Activated CD8-positive, alpha-beta T cell treated with anti-CD3 and anti-CD28 coated beads, Interleukin-2, amount 10 ng/mL, durations not matched to agents 7 days and 5 days (primary cell): ENCODE measurements at places on chromosomes 12 and 14.

DNA sequence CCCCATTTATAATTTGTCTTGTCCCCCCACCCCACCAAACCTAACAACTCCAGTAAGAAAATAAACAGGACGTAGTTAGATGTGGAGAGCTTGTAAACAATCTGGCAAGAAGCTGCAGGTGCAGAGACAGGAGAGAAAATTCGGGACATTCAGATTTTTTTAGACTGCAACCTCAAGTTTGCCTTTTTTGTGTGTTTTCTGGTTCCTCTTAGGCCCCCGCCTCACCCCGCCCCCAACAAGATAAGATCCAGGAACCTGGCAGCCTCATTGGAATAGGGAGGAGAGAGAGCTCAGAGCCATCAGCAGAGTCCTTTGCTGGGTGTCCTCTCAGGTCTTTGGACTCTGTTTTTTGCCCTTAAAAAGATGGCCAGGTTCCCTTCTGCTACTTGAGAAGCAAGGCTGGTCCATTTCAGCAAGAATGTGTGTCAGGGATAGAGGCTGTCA lies 2.9 kb downstream of the HOXC10 start:
- DNase-seq: no peak

DNA sequence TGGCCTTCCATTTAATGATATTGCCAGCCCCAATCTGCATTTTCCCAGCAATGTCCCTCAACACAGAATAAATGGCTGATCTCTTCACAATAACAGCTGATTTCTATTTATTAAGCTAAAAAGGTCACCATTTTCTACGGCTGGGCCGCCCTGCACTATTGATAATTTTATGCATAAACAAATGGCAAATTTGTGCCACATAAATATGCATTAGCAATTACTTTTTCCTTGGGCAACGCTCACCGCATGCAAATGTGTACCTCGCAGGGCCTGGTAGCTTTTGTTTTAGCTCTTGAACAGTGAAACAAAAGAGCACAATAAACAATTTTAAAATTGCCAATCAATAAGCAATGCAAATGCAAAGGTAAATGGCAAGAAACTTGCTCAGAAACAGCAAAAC lies 331.9 kb upstream of the SOX5 start:
- no peak for DNase-seq

DNA sequence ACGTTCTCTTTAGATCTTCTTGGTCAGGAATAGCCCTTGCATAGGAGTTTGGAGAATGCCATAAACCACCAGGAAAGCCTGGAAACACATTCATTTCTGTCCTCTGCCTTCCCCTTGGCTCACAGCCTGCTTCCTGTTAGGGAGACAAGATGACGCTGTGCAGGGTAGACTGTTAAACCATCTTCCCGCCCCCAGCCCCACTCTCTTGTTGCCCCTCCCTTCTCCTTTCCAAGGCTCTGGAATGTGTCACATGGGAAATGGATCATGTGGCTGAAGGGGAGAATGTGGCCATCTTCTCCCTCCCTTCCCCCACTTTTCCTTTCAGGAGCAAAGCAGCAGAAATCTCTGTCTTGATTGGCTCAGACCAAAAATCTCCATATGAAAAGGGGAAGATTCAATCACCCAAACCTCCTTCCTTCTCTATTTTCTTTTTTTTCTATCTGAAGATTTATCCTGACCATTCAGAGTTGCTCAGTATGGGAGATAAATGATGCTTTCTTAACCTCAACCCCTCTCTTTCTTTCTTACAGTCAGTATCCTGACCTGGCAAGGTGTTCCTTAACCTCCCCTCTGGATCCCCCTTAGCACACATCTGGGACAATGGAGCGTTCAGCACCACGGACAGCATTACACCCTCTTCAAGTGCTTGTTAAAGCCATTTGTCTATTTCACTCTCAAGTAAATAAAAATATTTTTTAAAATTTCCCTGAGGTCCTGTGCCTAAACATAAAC lies 11.4 kb downstream of the GPR19 start:
- peak; percentile 56 for DNase-seq

DNA sequence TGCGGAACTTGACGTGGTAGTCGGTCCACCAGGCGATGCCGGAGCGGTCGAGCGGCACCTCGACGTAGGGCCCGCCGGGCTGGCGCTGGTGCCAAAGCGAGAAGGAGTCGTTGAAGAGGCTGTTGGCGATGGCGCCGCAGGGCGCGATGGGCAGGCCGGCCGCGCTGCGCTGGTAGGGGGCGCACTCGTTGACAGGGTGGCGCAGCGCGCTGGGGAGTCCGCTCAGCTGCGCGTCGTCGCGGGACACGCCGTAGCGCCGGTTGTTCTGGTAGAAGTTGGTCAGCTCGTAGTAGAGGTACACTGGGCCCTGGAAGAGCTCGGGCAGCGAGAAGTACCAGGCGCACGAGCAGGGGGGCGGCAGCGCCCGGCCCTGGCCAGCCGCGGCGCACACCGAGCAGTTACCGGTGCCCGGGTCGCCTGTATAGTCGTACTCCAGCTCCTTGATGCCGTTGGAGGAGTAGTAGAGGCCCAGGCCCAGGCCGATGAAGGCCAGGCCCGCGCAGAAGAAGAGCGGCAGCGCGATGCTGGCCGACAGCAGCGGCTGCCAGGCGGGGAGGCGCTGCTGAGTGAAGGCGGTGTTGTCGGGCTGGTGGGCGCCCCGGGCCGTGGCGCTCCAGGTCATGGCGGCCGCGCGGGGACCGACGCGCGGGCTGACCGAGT lies 482 bp downstream of the TMEM30B start:
- peak; percentile 77 for DNase-seq

- DNase-seq: no peak
These were observed 62.1 kb downstream of the WDR20 start for GRCh38 chr14:102201776-102202175.

GRCh38 chr12:39587225-39587624 lies 32.4 kb downstream of the ABCD2 start:
- DNase-seq: peak; percentile 38
